Activated T-cell treated with anti-CD3 and anti-CD28 coated beads for 48 hours (primary cell): ENCODE measurements at places on chromosomes 7 and 10.

DNA sequence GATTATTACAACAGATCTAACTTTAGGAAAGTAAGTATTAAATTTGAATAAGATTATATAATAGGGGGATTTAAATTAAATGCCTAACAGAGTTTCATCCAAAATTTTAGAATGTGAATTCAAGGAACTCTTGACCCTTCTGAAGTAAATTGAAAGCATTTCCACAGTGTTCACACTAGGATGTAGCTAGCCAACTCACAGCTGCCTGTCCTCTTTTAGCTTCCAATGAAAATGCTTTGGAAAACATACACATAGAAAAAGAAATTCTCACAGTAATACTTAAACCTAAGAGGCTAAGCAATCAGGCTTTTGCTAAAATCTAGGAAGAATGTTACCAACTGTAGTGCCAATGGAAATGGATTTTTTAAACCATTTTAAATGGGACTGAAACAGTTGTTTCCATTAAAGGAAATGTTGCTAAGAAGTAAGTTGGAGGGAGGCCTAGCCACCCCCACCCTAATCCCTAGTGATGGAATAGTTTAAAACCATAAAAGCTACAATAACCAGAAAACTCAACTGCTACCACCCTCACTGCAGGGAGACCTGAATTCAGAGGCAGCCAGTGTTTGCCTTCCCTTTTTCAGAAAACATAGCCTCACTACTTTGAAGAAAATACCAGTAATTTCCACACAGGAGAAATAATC lies 58.3 kb downstream of the REEP3 start:
- no peak for DNase-seq

DNA sequence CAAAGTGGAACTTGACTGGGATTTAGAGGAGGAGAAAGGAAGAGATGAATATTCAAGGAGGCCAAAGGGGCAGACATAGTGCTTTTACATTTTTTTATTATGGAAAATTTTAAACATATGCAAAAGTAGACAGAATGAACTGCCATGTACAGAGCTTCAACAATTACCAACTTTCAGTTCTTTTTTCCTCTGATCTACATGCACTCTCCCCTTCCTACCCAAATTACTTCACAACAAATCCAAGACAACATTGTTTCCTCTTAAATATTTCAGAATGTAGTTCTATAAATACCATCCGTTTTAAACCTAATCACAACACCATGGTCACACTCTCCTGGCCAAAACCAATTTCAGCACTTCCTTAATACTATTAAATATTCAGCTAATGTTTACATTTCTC lies 83.5 kb upstream of the FZD1 start:
- no peak for DNase-seq

DNA sequence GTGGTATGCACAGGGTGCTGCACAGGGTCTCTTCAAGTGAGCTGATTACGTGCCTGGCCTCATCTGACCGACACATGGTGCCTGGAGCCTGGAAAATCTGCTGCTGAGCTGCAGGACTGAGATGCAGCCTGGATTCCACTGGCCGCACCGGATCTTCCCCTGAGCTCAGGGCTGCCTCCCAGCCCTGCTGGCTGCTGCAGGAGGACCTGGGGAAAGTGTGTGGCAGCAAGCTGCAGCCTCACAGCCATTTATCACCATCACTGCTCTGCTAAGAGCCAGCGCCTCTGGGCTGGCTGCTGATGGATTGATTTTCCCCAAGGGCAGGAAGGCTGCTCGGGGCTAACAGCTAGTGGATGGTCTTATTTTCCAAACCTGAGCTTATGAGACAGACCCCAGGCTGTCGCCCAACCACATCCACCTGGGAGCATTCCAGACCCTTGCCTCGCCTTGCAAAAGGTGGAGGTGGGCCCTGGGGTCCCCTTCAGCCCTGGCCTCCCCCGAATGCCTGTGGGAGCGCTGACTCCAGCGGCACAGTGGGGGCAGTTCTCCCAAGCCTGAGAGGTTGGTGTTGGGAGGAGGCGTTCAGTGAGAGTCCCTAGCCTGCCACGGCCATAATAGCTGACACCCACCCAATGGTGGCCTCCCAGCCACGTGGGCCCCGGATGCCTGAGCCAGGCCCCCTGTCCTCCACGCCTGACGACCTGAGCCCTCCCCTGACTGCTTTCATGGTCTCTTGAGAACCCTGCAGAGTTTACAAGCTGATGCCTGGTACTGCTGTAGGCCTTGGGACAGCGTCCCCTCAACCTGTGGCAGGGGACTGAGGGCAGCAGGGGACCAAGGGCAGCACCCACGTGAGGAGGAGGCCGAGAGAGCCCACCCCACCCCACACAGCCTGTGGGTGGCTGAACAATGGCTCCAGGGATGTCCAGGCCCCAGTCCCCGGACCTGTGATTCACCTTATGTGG lies 38.2 kb downstream of the STK32C start:
- no peak for DNase-seq

GRCh38 chr7:115216652-115217051 lies 294.8 kb downstream of the MDFIC start:
- DNase-seq: no peak

DNA sequence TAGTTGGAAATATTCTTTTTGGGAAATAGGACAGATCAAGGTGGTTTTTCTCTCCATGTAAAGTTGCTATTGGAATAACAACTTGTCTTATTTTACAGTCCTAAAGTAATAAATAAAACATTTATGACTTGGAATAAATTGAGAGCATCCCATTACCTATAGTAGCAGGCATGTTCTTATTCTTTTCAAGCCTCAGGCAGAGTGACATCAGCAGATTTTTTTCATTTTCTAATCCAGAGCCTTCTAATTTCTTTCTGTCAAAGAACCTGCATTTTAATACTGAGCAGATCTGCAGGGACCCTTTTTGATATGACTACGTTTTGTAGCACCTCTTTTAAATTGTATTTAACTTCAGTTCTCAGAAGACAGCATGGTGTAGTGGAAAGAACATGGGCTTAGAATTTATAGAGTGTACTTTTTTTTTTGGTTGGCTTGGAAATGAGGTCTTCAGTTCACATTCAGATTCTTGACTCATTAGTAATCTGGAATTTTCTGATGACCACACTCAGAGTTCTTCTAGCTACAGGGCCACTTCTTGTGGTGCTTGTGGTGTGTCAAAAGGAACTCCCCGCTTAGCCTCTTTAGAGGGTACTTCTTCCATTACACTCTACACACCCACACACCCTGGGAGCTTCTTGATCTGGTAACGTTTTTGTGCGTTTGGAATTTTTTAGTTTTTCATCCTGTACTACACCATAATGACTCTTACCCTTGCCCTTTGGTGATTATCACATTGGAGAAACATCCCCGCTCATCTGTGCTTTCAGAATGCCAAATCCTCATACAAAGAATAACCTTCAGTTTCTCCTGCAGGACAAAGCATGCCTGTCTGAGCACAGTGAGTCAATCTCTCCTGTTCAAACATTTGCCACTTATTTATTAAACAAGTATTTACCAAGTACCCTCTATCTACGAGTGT lies 34.6 kb downstream of the AGK start:
- peak; percentile 25 for DNase-seq

DNA sequence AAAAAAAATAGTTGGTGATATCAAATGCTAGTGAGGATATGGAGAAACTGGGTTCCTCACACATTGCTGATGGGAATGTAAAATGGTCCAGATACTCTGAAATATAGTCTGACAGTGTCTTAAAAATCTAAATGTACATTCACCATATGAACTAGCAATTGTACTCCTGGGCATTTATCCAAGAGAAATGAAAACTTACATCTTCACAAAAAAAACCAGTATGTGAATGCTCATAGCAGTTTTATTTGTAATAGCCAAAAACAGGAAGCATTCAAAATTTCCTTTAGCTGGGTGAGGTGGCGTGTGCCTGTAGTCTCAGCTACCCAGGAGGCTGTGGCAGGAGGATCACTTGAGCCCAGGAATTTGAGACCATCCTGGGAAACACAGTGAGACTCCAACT lies 2.1 kb upstream of the SSC4D start:
- DNase-seq: no peak

- no peak for DNase-seq
Observed at GRCh38 chr7:7761974-7762779, 43.8 kb upstream of the RPA3 start.

GRCh38 chr7:149330914-149331567 lies 69.0 kb downstream of the ZNF783 start:
- no peak for DNase-seq

DNA sequence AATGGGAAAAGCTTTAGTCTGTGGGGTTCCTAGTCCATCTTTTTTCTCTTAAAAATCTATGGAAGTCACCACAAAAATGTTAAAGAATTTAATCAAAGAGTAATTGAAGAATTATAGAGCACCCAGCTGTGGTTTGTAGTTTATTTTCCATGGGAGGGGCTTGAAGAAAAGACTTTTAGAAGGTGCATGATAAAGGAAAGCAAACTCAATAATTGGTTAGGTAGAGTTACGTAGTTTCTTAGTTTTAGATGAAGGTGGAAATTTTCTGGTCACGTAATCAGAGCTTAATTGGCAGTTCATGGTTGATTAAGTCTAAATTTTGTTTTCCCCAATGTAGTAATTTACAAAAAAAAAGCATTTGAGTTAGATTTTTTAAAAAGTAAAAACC lies 724 bp downstream of the ZNF107 start:
- DNase-seq: no peak

DNA sequence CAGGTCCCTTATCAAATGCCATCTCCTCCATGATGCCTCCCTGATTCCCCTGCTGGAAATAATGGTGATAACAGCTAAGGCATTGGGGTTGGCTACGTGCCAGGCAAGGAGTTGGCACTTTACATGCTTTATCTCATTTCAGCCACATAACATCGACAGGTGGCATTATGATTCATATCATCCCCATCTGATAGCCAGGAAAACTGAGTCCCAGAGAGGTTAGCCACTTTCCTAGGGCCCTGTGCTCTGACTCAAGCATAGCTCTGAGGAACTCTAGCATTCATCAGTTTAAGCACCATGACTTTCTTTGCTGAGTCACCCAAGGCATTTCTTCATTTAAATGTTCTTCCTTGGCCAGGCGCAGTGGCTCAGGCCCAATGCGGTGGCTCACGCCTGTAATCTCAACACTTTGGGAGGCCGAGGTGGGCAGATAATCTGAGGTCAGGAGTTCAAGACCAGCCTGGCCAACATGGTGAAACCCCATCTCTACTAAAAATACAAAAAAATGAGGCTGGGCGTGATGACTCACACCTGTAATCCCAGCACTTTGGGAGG lies 6.6 kb downstream of the LEP start:
- DNase-seq: no peak

GRCh38 chr7:6246251-6246917 lies 26.0 kb downstream of the CYTH3 start:
- no peak for DNase-seq

DNA sequence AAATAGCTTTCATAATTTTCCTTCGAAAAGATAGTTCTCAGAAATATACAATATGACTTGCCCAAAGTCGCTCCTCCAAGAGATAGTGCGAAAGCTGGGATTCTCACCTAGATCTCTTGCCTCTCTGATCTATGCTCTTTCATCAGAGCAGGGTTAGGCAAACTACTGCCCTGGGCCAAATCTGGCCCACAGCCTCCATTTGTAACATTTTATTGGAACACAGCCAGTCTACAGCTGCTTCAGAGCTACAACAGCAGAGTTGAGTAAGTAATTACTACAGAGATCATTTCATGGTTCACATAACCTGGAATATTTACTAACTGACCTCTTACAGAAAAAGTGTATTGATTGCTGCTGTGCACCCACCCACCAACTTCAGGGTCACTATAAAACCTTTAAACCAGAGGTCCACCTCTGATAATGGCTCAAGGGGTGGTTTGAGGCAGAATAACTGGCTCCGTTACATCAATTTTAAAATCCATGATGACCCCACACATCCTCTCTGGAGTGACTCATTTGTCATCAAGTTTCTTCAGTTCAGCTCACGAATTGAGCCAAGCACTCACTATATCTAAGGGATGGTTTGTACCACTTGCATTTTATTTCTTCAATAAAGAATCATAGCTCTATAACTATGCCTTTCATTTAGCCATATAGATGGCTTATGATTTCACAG lies 1019.0 kb downstream of the XPNPEP1 start:
- DNase-seq: no peak

GRCh38 chr7:21106296-21106732 lies 319.6 kb upstream of the SP8 start:
- DNase-seq: no peak

- DNase-seq: no peak
Observed at GRCh38 chr7:69781412-69781846, 183.2 kb downstream of the AUTS2 start.

- no peak for DNase-seq
Observed at GRCh38 chr10:86657011-86657395, 2.7 kb downstream of the OPN4 start.

DNA sequence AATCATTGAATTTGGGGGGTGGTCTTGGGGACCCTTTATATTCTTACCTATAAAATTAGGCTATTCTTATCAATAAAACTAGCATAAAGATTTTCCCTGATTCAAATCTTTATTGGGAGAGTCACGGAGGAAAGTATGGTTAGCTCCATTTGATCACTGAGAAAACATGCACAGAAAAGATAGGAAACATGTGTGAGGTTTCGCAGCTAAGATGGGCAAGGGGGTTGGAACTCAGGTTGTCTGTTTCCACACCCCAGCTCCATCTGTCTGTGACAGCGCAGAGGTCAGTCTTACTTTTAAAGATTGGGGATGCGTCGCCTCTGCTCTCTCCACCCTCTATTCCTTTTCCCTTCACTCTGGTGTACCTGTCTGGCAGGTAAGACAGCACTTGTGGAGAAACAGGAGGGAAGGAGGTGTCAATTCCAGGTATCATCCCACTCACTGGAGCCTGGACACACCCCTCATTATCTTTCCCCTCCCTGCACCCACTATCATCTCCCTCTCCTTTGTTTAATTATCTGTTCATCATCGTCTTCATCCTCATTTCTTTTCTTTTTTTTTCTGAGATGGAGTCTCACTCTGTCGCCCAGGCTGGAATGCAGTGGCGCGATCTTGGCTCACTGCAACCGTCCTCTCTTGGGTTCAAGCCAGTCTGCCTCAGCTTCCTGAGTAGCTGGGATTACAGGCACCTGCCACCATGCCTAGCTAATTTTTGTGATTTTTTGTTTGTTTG lies 2.4 kb upstream of the DENND10 start:
- DNase-seq: no peak

DNA sequence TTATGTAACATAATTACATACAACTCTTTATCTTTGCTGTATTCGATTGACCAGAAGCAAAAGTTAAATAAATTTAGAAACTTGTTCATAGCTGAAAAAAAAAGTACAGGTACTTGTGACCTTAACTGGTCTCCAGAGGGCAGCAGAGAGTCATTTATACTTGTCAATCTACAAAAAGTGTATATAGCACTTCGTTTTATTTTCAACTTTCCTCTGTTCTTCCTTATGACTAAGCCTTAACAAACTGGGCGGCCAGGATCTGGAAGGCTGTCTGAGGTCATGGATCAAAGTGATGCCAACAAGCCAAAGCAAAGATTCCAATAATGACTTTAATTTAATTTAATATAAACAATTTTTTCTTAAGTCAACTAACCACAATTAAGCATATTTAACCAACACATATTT lies 29.8 kb downstream of the C10orf67 start:
- DNase-seq: no peak

- no peak for DNase-seq
Observed at GRCh38 chr7:140342727-140343514, 55.4 kb downstream of the SLC37A3 start.
